T-helper 2 cell (primary cell): ENCODE measurements at places on chromosomes 2 and 18.

DNA sequence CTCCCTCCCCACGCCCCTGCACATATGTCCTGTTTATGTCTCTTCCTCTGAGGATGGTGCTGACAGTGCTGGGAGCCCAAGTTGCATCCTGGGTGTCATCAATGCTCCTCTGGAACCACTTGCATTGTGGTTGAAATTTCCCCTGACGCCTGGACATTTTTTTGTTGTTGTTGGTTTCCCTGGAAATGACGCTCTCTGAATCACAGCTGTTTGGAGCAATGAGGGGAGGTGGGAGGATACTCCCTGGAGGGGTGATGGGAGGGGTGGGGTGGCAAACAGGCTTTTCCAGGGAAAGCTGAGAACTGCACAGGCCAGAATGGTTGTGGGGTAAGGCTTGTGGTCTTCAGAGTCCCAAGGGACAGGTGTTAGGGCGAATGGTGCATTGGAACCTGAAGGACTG lies 29.6 kb downstream of the CELF4 start:
- DNase-seq: no peak

DNA sequence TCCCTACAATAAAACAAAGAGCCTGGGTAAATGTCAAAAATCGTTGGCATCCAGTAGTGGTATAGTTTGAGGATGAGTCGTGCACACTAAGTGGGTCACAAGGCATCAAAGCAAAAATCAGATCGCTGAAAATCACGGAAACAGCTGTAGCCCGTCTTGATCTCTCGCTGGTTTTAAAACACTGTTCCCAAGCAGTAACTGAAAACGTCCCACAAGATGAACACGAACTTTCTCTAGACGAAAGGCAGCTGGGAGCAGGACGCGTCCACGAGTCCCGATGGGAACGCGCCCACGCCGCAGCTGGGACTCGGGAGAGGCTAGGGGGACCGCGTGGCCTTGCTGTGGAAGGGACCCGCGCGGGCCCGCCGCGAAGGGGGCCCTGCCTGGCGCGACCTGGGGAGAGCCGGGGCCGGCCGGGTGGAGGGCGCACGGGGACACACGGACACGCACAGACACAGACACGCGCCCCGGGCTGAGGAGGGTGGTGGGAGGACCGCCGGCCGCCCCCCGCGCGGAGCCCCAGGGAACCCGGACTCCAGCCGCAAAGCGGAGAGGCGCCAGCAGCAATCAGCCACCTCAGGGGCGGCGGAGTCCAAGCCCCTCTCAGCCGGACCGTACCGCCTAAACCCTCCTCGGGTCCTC lies 651 bp downstream of the STK17B start:
- DNase-seq: peak; percentile 72

DNA sequence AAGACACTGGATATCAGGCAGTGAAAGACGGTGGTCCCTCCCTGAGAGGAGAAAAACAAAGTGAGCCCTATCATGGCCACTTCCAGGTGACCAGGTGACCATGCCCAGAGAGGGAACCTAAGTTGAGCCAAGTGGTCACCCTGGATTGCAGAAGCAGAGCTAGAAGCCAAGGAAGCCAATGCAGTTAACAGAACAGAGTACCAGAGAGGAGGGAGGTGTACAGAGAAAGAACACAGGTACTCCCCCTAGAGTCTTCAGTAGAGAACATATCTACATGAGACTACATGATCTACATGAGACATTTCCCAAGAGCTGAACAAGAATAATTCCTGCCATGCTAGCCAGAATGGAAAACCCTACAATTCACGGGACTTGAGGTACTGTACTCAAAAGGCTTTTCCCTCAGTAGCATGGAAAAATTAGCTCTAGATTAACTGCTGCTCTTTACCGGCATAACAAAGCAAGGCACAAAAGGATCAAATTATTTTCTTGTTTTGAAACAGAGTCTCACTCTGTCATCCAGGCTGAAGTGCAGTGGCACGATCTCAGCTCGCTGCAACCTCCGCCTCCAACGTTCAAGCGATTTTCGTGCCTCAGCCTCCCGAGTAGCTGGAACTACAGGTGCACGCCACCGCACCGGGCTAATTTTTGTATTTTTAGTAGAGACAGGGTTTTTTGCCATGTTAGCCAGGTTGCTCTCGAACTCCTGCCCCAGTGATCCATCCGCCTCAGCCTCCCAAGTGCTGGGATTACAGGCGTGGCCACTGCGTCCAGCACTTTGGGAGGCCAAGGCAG lies 23.5 kb downstream of the ROCK2 start:
- DNase-seq: no peak

DNA sequence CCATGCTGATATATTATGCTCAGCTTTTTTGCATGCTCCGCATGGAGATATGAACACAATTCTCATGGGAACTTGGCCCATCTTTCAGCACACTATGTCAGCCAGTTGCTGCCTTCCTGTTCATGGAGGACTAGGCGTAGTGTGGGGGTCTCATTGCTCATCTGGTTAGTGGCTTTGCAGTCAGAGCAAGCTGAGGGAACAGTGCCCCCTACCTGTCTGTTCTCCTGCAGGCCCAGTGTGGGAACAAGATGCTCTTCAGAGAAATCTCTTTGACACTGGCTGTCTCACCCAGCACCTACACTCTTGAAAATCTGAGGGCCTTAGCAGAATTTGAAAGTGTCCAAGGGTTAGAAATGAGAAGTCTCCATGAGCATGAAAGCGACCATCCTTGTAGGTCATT lies 47.1 kb downstream of the SPTBN1 start:
- DNase-seq: no peak

DNA sequence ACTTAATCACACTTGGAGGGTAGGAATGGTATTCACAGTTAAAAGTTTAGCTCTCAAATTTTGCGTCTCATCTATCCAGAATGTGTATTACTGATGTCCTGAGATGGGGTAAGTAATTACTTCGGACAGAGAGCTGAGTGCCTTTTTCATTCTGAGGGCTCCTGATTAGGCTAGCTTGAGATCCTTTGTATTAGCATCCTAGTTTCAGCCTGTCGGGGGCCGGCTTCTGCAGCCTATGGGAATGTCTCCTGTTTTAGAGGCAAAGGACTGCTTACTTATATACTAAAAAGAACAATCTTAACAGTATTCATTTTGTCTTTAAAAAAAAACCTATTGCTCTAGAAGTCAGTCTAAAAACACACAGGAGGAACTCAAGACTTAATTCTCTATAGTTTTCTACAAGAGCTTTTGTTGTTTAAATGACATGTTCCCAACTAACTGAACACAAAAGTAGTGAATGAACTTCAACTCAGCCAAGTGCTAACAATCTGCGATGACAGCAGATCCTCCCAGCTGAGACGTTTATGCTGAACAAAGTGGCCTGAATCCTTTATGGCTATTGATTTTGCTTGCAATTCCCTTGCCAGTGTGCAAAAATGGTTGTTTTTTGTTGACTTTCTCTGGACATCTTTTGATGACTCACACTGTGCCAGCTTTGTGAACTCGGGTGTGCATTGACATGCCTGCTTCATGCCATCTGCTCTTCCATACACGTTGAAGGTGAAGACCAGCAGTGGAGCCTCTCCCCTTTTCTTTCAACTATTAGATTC lies 118.7 kb downstream of the LYPD6B start:
- DNase-seq: no peak

DNA sequence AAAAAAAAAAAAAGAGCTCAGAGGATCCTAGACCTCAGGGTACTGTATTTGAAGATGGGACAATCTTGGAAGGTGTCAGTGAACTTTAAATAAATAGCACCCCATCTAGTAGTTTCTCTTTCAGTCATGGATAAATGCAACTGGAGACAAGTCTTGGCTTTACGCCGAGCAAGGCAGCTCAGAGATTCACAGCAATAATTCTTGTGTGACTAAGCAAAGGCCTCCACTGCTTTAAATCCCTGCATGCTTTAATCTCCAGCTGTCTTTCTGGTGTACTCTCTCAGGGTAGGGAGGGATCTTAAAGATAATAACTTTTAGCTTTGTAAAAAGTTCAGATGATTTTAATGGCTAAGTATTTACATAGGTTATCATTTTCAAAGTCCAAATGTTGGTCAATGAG lies 36.3 kb downstream of the NRXN1 start:
- no peak for DNase-seq

- no peak for DNase-seq
Observed at GRCh38 chr2:20071397-20072383, 20.3 kb upstream of the LAPTM4A start.

DNA sequence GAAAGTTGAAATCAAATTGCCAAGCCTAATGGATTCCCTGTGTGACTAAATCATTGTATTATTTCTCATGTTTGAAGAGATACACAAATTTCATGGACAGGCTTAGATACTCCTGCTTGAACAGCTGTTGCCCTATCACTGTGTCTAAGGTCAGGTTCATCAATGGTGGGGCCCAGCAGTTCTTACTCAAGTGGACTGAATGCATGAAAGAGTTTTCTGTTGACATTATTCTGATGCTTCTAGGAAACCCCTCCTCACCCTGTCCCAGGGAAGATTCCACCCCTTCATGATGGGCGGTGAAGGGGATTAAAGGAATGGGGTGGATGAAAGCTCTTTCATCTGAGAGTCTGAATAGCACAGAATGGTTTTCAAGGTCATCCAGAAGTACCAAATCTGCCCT lies 148.8 kb downstream of the INO80D start:
- DNase-seq: no peak

DNA sequence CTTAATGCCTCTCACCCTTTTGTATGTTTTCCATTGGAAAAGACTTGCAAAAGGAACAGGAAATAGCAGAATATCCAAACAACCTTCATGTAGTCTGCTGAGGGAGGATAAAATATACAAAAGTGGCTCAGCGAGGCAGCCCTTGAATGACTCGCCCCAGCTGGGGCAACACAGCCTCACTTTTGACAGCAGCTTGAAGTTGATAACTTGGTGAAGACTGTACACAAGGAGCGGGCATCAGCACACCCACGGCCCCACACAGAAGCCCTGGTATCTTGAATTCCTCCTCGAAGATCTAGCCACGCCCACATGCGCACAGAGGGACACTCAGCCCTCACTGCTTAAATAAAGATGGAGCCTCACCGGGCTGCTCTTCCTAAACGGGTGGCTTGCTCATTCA lies 161.0 kb downstream of the IRS1 start:
- no peak for DNase-seq

GRCh38 chr2:146927080-146927711 lies 917.6 kb upstream of the ACVR2A start:
- DNase-seq: no peak

DNA sequence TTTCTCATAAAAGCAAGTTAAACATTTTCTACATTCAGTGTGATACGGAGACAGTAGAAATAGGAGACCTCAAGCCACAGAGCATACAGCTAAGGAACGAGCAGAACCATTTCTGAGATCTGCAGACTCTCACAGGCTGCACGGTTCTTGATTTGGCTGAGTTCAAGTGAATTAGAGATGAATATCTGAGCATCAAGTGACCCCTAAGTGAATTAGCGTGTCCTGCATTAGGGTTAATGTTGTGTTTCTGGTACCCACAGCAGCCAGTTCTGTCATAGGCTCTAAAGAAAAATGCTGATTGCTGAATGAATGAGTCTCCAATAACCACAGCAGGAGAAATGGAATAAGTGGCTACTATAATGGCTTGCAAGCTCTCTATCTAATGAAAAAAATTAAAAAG lies 265.9 kb upstream of the SYT4 start:
- no peak for DNase-seq

GRCh38 chr2:192499476-192499875 lies 304.7 kb upstream of the TMEFF2 start:
- DNase-seq: no peak

GRCh38 chr2:60794271-60794863 lies 38.3 kb downstream of the PAPOLG start:
- DNase-seq: no peak

DNA sequence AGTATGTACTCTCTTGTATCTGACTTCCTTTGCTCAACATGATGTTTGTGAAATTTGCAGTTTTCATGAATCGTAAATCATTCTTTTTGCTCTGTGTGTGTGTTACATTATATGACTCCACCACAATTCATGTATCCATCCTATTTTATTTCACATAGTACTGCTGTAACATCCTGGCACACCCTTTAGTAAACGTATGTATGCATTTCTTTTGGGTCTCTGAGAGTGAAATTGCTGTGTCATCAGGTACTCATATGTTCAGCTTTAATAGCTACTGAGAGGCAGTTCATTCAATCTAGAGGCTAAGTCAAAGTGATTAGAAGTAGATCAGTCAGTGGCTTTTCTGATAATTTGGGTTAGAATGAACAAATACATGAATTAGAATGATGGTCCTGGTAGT lies 118.8 kb downstream of the ESCO1 start:
- no peak for DNase-seq

- DNase-seq: peak; percentile 75
Observed at GRCh38 chr2:205682239-205682970, at the start of gene NRP2. Gene NRP2 (plus strand): TSS chr2:205682501. CDS start chr2:205683291, 790 bp downstream.

DNA sequence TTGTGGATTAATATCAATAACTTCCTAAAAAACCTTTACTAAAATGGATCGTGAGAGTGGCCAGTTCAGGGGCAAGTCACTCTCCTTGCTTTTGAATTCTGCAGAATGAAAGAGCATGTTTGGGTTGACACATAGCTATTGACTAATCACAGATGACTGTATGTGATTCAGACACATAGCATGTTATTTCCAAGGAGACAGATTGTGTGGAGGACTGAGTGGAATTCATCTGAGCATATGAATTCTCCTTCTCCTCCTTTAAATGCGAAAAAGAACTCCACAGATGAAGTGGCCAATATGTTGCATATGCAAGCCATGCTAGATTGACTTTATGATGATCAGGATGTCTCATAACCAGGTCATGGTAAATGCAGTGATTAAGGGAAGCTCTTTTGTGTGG lies 249.4 kb upstream of the FAM98A start:
- DNase-seq: no peak

- no peak for DNase-seq
Observed at GRCh38 chr2:229843613-229844012, 78.2 kb downstream of the TRIP12 start.

DNA sequence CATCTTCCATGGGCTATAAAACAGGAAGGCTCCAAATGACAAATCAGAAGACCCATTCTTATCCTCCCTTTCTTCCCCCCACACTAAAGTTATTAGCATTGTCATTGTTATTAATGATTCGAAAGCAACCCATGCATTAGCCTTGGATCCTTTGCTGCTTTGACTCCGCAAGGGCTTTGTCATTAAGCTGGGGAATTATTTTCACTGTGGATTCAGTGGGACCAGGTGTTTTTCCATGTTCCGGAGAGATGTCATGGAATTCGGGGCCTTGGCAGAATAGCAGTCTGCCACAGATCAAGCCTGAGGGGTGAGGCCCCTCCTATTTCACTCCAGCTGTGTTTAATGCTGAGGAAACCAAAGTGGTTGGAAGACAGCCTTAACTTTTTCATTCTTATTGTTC lies 357.1 kb downstream of the EN1 start:
- no peak for DNase-seq
